ENCODE measurements at places on chromosomes 7 and 10.

DNA sequence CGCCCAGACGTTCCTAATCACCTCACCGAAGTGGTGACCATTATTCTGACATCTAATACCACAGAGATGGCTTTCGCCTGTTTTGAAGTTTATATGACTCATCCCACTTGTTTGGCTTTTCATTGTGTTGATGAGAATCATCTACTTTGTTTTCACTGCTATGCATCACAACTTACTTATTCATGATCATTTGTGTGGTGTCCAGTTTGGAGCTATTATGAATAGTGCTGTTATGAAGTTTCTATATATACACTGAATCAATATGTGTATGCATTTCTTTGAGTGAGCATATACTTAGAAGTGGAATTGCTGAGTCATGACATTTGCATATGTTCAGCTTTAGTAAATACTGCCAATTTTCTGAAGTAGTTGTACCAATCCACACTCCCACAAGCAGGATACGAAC is 38.6 kb upstream of the TNKS2 start:
- no peak for DNase-seq

- DNase-seq, result no peak
These were observed 23.9 kb upstream of the ADAMTS14 start for GRCh38 chr10:70648427-70648826.

DNA sequence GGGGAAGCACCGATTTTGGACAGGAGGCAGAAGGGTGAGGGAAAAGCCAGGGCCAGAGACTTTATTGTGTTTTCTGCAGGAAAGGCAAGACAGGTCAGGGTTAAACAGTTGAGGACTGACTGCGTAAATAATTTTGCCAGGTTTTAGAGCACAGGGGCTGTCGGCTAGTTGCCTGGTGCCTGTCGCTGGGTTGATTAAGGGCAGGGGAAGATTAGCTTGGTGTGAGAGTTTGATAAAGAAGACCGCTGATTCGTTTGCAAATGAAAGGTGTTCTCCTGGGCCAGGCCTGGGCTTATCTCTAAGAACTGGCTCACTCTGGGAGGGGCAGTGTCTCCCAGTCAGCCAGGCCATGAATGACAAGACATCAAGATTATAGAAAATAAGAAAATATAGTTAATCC is 75.6 kb downstream of the SLC37A3 start:
- DNase-seq, result no peak

GRCh38 chr7:94133460-94133859 is 129.3 kb upstream of the BET1 start:
- DNase-seq, result no peak

Data from activated T-cell treated with anti-CD3 and anti-CD28 coated beads for 4 hours (primary cell).